ENCODE measurements at places on chromosomes 6 and 20.
A peak's percentile ranks its signal among the peaks of the same experiment; 100 is the strongest.

DNA sequence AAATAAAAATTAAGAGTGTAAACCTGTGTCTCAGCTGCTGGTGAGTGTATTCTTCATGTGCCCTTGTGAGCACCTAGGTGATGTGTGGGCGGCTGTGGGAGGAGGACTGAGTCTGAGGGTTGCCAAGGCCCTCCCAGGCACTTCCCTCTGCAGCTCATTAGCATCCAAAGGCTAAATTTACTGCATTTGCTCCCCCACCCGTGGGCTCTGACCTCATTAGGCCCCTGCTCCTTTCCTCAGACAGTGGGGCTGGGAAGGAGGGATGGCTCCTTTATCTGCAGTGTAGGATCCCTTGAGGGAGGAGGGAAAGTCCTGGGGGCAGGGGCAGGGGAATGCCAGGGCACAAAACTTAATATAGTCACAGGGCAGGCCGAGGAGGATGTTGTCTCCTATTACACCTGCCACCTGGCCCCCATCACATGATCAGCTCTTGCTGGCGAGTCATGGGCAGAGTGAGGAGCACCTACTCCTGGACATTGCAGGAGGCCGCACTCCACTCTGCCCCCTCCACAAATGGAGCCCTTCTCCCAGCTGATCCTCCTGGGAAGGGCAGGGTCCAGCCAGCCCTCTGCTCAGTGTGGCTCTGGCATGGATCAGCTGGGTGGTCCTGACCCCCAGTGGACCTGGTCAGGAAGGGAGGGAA lies 133.2 kb downstream of the MRPL14 start:
- DNase-seq, result no peak

- no peak for DNase-seq
Observed at GRCh38 chr6:42392833-42393232, 58.9 kb downstream of the TRERF1 start.

GRCh38 chr20:48722737-48723191 lies 105.0 kb downstream of the PREX1 start:
- DNase-seq, result peak; percentile 47

GRCh38 chr6:7200598-7201443 lies 93.1 kb downstream of the RREB1 start:
- DNase-seq, result no peak

DNA sequence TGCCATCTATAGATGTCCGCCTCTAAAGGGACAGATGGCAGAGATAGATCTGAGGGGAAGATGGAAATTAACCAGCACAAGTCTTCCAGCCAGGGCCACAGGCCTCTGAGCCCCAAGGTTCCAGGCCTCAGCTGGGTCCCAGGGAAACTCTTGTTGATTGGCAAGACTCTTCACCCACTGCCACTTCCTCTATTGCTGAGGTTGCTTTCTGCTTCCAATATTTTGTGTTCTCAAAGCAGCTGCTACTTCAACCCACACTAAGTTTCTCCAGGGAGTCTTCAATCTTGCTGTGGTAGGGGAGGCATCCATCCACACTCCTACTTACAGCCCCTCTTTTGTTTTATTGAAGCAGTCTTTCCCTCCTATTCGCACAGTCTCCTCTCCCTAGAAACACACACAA lies 36.4 kb upstream of the SASH1 start:
- no peak for DNase-seq

- no peak for DNase-seq
Observed at GRCh38 chr6:7672066-7673062, 53.5 kb upstream of the BMP6 start.

GRCh38 chr6:11675601-11676000 lies 103.0 kb downstream of the ADTRP start:
- DNase-seq, result no peak

- DNase-seq, result no peak
Observed at GRCh38 chr20:12358655-12359009, 440.9 kb downstream of the BTBD3 start.

GRCh38 chr6:14795451-14795850 lies 450.4 kb upstream of the JARID2 start:
- no peak for DNase-seq

DNA sequence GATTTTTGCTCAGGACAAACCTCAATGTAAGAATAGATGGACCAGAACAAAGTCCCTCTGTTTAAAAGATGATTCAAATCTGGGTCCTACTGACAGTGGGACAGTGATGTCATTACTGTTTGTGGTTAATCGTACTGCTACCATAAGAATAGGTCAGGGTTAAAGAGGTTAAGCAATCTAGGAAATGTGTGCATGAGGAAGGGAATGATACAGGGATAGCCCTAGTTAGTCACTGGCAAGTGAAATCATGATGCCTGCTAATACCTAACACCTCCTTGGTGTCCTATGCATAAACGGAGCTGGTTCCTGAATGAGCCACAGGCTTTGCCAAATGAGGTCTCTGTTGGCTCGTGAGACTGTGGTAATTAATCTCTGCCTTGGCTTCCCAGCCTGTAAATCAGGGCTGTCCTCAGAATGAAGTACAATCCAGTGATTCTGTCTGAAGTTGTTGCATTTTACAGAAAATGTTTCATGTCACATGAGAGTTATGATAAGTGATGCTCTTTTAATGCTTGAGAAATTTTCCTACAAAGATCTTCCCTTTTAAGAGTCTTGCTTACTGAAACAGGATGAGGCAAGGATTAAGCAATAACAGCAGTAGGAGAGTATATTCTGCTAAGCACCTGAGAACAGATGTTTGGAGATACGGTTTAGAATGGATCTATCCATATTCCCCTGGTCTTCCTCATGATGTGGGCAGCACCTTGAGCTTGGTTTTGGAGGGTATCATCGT lies 3.8 kb downstream of the MEP1A start:
- DNase-seq, result no peak

DNA sequence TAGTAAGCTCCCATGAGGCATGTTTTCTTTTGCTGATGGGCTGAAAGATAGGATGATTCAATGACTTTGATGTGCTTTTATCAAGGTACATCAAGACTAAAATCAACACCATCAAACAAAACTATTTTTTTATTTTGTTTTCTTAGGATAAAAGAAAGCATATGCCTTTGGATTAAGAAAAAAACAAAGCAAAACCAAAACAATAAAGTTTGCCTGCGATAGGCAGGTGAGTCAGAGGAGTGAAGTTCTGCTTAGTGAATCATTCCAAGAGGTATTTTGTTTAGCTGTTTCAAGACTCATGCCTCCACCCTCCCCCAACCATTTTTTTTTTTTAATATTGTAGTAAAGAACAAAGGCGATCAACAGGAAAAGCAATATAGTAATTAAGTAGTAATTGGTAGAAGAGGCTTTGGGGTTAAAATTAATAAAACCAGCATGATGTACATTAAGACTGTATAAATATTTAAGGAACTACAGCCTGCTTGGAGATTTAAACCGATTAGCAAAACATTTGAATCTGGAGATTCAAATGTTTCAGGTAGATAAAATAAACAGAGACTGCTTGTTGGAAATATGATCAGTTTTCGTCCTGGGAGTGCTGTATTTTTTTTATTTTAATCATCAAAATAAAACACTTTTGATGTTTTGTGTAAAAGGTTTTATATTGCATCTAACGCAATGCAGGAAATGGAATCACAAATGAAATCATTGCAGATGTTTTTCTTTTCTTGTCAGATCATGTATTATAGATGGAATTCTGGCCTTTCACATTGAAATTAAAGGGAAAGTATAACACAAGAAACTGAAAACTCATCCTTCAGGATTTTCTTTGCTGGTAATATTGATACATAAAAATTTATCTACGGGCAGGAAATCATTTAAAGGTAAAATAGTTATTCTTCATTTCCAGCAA lies 482.3 kb upstream of the MANEA start:
- DNase-seq, result no peak

Measured in CD4-positive, alpha-beta T cell treated with Interleukin-15 for 1 hour (primary cell).